ENCODE measurements at places on chromosomes 16 and 17.

GRCh38 chr17:31527606-31528005, 136.1 kb downstream of the RAB11FIP4 start:
- no peak for DNase-seq

- DNase-seq, result no peak
These were observed 43.5 kb downstream of the EMP2 start for GRCh38 chr16:10536814-10537389.

- DNase-seq, result no peak
These were observed 15.3 kb downstream of the CMTM3 start for GRCh38 chr16:66619534-66620428.

DNA sequence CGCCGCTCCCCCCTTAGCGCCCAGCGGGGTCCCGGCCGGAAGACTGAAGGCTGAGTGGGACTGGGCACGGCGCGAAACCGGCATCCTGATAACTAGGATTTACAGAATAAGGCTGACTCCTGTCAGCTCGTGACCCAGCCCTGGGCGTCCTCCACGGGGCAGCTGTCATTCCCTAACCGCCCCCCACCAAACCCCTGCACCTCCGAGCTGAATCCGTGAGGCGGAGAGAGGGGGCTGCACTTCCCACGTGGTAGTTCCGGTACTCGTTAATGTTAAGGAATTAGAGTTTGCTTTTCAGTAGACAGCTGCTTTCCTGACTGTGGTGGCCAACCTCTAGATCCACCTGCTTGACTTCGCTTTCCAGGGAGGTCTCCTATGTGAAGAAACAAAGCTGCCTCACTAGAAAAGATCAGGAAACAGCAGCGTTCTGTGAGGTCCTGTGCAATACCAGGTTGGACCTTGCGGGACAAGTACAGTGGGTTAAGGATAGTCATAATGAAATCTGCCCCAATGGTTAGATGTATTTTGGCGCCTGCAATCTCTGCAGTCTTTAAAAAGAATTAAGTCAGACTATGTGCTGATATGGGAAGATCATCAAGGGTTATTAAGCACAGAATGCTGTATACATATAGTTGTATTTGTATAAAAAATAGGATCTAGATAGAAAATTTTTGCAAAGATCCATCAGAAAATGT, 1.1 kb upstream of the WBP2 start:
- DNase-seq, result no peak

GRCh38 chr16:88977018-88977811, at the start of gene CBFA2T3:
Gene CBFA2T3 (minus strand): TSS chr16:88977207. CDS start chr16:88976807, 400 bp downstream.
- DNase-seq, result peak; percentile 75

Data from HL-60 (cell line).